ENCODE measurements at places on chromosomes 4 and X. TPM values are rescaled to one million over a fixed set of nuclear protein-coding genes. Genes with fewer than 3 reads are reported as not detected.

ZDHHC15 gene
- 0.48 TPM for total RNA-seq

ERVMER34-1 gene
- 0.58 TPM for total RNA-seq

CDX4 gene
- not detected for total RNA-seq

NAT8L gene
- total RNA-seq: 0.26 TPM

OPRPN gene
- total RNA-seq: not detected

COL25A1 gene
- 0.12 TPM for total RNA-seq

MAGEE1 gene
- total RNA-seq: 0.32 TPM

DCK gene
- 16.9 TPM for total RNA-seq

SH3D19 gene
- total RNA-seq: 140 TPM

TBC1D9 gene
- total RNA-seq: 20.2 TPM

SLC9B1 gene
- 0.65 TPM for total RNA-seq

DNA sequence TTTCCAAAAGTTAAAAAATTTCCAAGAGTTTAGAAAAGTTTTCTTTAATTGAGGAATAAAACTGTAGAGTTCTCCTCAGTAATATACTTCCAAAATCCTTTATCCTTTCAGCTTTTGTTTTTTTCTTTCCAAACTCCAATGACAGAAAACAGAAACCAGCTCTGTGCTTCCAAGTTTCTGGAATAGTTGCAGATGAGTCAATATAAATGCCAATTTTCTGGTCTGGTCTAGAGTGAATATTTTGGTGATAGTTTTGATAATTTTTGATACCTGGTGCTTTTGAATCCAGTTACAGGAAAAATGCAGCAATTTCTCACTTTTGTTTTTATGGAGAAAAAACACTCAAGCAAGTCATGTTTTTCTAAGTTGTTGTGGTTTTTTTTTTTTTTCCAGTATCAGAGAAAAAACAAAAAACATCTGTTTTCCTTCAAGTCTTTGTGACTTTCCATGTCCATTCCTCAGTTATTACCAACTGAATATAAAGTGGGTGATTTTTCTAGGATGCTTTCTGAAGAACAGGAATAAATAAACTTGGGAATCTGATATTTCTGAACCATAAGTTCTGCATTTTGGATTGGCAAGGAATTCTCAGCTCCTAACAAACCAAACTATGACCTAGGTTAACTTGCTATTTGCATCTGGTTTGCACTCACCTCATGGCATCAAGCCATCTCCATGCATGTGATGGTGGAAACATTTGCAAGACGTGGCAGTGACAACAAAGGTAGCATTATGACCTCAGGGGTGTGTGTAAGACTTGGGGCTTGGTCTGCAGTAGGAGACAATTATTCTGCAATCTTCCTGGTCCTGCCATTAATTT lies 139.1 kb downstream of the VEGFC start:
- no peak for DNase-seq

- peak; percentile 67 for DNase-seq
Observed at GRCh38 chr4:152278505-152279233, 257.2 kb downstream of the FBXW7 start.

DNA sequence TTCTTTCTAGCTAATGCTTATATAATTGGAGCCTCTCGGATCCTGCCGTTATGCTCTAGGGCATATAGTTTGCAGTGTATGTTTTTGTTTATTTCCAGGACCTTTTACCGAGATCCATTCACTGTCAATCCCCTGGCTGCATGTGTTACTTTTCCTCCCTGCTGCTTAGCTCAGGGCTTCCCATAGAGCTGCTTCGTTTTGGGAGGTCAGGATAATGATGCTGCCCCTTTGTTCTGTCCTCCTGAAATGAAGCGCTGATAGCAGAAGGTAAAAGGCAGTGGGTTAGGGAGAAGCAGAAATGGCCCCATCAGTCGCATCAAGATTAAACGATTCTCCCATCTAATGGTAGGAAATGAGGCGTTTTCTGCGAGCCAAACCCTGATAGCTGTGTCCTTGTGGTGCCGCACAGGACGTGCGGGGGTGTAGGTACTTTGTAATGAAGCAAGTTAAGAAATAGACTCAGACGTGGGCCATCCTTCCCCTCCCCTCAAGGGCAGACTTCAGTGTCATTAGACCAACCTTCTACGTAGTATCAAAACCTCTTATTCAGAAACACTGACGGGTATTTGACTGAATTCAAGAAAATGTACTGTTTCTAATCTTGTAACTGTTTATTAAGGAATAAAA lies 37.3 kb downstream of the AFF2 start:
- DNase-seq: no peak

DNA sequence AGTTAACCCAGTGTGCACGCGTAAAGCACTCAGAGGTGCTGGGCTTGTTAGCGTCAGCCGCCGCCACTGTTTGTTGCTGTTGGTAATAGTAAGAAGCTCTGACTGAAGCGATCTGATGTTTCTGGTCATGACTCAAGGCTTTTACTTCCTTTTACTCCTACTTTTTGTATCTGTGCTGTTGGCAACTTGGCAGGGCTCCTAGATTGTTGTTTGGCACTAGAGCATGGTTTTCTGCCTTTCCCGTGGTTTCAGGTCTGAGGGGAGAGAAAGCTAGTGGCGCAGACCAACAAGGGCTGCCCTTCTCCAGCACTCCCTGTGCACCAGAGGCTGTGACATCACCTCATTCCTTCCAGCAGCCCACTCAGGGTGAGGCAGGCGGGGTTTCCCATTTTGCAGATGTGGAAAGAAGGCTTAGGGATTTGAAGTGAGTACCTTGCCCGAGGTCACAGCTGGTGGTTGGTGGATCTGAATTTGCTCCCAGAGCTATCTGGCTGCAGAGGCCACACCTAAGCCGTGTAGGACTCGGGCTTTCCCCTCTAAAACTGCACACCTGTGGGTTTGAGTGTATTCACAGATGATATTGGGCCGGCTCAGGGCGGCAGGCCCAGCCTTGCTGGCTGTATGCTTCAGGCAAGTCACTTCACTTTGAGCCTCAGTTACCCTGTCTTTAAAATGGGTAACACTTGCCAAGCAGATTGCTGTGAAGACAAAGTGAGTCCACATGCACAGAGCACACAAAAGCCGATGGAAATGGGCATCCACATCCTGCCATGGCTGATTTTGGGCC lies 51.2 kb upstream of the TADA2B start:
- no peak for DNase-seq

DNA sequence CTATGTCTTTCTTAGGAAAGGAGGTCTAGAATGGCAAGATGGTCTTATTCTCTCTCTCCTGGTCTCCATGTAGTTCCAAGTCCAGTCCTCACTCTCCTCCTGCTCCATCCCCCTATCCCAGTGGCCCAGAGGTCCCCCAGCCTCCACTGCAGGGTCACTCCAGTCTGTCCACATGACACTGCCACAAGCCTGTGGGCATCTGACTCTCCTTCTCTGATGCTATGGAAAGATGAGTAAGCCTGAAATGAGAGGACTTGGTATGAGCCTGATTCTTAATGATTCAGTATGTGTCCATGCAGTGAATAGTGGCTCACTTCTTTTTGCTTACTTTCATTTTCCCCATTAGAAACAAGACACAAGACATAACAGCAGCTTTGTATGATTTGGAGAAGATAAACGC lies 516.8 kb upstream of the ADGRL3 start:
- no peak for DNase-seq

GRCh38 chr4:36332023-36332781 lies 50.8 kb downstream of the DTHD1 start:
- DNase-seq: no peak

- DNase-seq: no peak
Observed at GRCh38 chr4:110164856-110165255, 33.6 kb downstream of the ELOVL6 start.

DNA sequence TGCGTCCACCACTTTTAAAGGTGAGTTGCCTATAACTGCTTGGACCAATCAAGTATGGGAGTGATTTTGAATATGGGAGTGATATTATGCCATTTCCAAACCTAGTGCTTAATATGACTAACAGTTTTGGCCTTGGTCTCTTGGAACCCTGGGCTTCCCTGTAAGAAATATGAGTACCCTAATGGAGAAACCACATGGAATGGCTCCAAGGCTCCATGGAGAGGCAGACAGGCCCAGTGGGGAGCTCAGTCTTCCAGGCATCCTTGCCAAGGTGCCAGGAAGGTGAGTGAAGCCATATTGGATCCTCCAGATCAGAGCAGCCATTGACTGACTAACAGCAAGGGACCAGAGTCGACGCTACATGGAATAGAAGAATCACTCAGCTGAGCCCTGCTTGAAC lies 53.2 kb downstream of the MAML3 start:
- DNase-seq: no peak

DNA sequence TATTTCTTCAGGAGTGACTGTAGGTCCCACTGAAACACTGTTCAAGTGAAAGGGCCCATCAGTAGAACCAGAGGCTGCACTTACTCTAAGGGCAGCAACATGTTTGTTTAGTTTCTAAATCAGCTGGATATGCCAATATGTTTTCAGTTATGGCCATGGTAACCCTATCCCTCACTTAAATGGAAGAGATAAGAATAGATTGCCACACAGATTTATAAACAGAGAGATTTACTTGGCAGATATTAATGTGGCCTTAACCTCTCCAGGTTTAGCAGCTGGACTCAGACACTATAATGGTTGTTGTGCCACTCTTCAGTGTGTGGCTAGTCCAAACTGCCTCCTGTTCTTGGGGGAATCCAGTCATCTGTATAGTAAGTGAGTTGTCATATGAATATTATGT lies 354.1 kb downstream of the TEX13C start:
- DNase-seq: no peak

DNA sequence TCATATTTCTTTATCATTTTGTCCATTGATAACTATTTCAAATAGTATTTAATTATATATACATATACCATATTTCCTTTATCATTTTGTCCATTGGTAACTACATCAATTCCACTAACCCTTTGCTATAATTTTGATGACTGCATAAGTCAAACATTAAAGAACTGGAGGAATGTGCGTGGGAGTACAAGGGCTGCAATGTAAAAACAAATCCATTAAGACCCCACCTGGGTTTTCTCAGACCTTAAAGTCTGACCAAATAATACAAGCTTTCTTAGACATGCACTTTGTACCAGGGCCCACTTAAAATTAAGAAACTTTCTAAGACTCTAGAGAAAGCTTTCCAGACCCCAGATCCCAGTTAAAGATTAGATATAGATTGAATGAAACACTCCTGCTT lies 1622.4 kb upstream of the PCDH10 start:
- DNase-seq: no peak

- no peak for DNase-seq
Observed at GRCh38 chr4:35824231-35824630, 420.1 kb downstream of the ARAP2 start.

DNA sequence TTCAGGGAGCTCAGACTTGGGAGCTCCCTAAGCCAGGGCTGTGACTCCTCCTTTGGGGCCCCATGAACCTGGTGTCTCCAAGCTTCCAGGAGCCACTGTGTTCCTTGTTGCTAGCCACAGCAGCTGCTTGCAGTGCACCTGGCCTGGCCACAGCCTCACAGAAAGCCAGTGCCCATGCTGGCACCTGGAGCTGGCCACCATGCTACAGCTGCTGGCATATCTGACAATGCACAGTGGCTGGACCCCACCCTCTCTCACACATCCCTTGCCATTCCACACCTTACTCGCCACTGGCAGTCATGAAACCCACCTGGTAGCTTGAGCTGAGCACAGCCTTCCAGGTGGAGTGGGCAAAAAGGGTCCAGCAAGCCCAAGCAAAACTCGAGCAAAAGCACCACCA lies 441.7 kb downstream of the ARAP2 start:
- DNase-seq: no peak

- no peak for DNase-seq
Observed at GRCh38 chr4:37994569-37994968, 34.4 kb downstream of the PTTG2 start.

DNA sequence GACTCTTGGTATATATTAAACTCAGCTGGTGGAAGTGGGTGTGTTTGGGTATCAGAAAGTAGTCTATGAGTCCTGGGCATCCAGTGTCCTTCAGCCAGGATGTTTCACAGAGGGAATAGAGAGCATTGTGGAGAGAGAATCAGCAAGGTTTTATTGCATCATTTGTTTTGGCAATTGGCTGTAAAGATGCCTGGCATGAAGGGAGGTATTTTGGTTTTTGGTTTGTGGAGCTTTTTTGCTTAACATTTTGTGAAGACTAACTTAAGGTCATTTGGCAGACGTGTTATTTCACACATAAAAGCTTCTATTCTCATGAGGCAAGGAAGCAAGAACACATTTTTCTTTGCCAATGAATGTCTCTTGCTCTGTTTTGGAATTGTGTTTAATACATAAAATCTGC lies 71.1 kb downstream of the DCLK2 start:
- DNase-seq: no peak

- no peak for DNase-seq
Observed at GRCh38 chr4:148112231-148112982, 329.8 kb downstream of the NR3C2 start.

- no peak for DNase-seq
Observed at GRCh38 chr4:61211781-61212180, 11.7 kb downstream of the ADGRL3 start.
